ENCODE measurements at places on chromosomes 16 and 17. TPM values are rescaled to one million over a fixed set of nuclear protein-coding genes. Genes with fewer than 3 reads are reported as not detected.

DNA sequence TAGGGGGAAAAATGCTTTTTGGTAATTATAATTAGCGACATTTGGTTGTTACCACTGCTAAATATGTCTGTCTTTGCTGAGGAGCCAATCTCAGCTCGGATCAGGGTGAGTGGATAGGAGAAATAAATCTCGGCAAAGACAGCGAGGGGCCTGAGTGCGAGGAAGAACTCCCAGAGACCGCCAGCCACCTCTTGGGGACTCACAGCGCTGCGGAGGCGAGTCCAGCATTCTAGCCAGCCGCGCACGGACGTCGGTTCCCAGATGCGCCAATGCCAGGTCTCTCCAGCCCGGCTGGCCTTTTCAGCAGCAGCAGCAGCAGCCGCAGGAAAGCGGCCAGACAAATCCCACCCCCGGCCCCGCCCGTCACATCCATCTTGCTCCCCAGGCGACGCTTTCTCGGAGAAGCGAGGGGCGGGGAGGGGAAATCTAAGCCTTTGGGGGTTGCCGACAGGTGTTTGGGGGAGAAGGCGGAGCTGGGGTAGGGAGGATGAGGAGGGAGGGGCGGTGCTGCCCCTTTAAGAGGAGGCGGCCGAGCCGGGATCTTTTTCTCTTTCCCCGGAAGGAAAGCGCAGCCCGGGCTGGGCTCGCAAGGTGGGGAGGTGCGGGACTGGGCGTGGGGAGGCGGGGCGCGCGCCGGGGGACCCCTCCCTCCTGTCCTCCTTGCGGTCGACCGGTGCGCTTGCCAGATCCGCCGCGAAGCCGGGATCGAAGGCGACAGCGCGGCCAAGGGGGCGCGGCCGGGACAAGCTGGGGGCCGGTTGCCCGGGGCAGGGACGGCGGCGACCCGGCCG, at the start of gene ITGA3:
Gene ITGA3, plus strand, starts transcription at position 685 of the 791 bp plus-strand sequence. CDS start 330 bp downstream, outside the sequence.
- H3K4me3 ChIP-seq: peak within 1 kb of the TSS; percentile 96
- peak; percentile 92 for DNase-seq
- H3K4me1 ChIP-seq: peaks cover 42% of the 10 kb centered on the region
- H3K27ac ChIP-seq: peak within 1 kb of the TSS; percentile 89
- peaks cover 3% of the 10 kb centered on the region for H3K27me3 ChIP-seq

GRCh38 chr17:29237476-29238132, 9.1 kb upstream of the CRYBA1 start:
- peaks cover 10% of the 10 kb centered on the region for H3K4me1 ChIP-seq
- H3K27ac ChIP-seq: no peak overlapping the region
- peaks cover 6% of the 10 kb centered on the region for H3K27me3 ChIP-seq

DNA sequence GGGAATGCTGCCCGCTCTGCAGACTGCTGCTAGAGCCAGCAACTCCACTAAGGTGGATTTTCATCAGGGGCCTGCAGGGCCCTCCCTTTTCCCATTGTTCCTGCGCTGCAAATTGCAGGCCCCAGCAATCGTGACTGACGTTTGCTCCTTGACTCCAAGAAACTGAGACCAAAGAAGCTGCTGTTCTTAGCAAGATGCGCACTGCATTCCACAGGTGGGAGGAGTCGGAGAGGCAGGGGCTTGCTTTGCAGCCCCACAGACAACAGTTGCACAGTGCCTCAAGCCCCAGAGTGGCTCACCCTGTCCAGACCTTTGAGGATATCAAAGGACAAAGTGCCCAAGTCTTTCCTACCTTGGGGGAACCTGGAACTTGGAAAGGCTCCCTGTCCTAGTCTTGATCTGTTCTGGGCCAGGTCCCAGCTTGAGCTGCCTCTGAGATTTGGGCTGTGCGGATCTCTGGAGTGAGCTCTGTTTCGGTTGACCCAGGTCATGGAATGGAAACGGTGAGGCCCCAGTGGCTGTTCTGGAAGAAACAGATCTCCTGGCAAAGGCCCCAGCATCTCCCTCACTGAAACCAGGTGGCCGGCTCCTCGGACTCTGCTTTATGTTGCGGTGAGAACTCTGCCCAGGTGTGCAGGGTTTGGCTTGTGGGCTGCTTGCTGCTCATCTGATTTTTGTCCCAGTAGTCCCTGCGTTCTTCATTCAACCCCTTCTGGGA, 24.9 kb downstream of the PLCD3 start:
- H3K4me3 ChIP-seq: no peak overlapping the region
- no peak for DNase-seq
- H3K36me3 ChIP-seq: peaks cover 40% of the 10 kb centered on the region

DNA sequence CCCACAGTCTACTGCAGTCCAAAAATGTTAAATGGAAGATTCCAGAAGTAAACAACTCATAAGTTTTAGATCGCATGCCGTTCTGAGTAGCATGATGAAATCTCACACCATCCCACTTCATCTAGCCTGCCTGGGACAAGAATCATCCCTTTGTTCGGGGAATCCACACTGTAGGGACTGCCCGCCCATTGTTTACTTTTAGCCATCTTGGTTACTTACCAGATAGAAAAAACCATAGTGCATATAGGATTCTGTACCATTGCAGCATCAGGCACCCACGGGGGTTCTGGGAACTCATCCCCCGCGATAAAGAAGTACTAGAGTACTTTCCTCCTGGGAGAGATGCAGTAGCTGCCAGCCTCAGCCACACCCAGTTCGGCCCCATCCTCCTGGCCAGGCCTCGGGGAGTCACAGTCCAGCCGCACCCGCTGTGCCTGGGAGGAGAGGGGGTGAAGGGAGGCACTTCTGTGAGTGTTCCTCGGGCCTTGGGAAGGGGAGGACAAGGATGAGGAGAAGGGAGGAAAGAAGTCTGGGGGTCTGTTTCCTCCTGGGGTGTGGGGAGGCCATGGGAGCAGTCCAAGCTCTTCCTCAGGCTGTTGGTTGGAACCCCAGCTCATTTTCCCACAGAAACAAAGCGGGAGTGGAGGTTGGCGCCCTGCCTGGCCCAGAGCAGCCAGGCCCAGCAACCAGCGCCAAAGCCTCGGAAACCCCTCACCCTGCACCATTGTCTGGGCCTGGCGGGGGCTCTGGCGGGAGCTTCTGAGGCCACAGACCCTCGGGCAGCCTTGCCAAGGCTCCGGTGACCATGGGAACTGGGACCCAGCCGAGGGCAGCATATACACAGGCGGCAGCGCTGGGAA, 8.9 kb downstream of the TRIM47 start:
- H3K27ac ChIP-seq: no peak overlapping the region
- H3K36me3 ChIP-seq: no peaks in the 10 kb centered on the region
- peaks cover 28% of the 10 kb centered on the region for H3K4me1 ChIP-seq
- no peak for DNase-seq

GRCh38 chr16:85181739-85182129, 69.5 kb upstream of the CIBAR2 start:
- H3K4me3 ChIP-seq: no peak overlapping the region
- H3K27me3 ChIP-seq: no peaks in the 10 kb centered on the region
- H3K36me3 ChIP-seq: peaks cover 4% of the 10 kb centered on the region
- no peak overlapping the region for H3K27ac ChIP-seq

GRCh38 chr16:70161350-70161749, 12.2 kb upstream of the CLEC18C start:
- no peak overlapping the region for H3K4me3 ChIP-seq
- peaks cover 6% of the 10 kb centered on the region for H3K4me1 ChIP-seq
- H3K36me3 ChIP-seq: peaks cover 15% of the 10 kb centered on the region

DNA sequence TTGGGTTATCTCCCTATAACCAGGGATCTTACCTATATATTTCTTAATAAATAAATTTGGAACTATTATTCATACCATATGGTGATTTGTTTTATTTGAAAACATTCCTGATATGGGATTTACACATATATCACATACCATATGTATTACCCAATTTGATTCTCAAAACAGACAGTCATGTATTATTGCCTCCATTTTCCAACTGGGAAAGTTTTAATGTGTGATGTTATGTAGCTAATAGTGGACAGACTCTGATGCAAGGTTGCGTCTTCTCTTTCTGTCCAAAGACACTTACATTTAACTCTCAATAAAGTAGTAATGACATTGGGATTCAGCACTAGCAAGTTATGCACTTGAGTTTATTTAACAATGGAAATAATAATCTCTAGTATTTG, 1.1 kb downstream of the KRTAP9-9 start:
- no peak for DNase-seq

GRCh38 chr17:69913616-69914015, 161.4 kb upstream of the KCNJ16 start:
- no peak overlapping the region for H3K27ac ChIP-seq
- no peaks in the 10 kb centered on the region for H3K4me1 ChIP-seq
- DNase-seq: no peak
- H3K4me3 ChIP-seq: no peak overlapping the region
- no peaks in the 10 kb centered on the region for H3K36me3 ChIP-seq

- H3K27ac ChIP-seq: no peak overlapping the region
These were observed 48.8 kb upstream of the SIAH1 start for GRCh38 chr16:48433850-48434530.

- no peak overlapping the region for H3K4me3 ChIP-seq
- H3K4me1 ChIP-seq: peaks cover 35% of the 10 kb centered on the region
- no peaks in the 10 kb centered on the region for H3K27me3 ChIP-seq
- peaks cover 29% of the 10 kb centered on the region for H3K36me3 ChIP-seq
- DNase-seq: peak; percentile 95
These were observed 13.8 kb downstream of the RIPOR1 start for GRCh38 chr16:67542464-67542863.

DNA sequence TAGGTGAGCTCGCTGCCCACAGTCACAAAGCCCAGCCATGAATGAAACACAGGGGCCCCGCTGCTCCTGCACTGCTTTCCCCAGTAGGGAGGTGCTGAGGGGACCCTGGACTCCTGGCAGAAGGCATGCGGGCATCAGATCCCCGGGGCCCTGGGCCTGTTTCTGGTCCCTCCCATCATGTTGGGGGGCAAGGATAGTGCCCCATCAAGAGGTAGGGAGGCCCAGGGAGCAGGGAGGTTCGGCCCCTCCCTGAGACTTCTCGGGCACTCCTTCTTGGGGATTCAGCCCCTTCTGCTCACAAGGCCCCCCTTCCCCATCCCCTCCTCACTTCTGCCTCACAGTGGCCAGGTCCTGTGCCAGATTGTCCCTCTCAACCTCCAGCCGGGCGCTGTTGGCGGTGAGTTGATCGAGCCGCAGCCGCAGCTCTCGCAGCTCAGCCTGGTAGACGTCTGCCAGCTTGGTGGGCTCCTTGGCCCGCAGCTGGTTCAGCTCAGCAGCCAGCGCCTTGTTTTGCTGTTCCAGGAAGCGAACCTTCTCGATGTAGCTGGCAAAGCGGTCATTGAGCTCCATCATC, 515 bp downstream of the GFAP start:
- H3K27me3 ChIP-seq: peaks cover 36% of the 10 kb centered on the region
- no peak for DNase-seq
- no peak overlapping the region for H3K4me3 ChIP-seq
- H3K36me3 ChIP-seq: no peaks in the 10 kb centered on the region

Gene CLEC18C
- total RNA-seq: not detected

Gene EPN3
- not detected for total RNA-seq

Gene CEP131
- 15.6 TPM for total RNA-seq

Gene SKAP1
- total RNA-seq: 59.3 TPM

Gene C17orf78
- total RNA-seq: not detected

Gene ZDHHC1
- 0.85 TPM for total RNA-seq

Gene TMEM88
- 6.1 TPM for total RNA-seq

Gene TRPV3
- 0.31 TPM for total RNA-seq

Gene RAMP2
- not detected for total RNA-seq

Gene RPAIN
- total RNA-seq: 64.7 TPM

Gene UMOD
- not detected for total RNA-seq

Gene GCGR
- total RNA-seq: not detected

Gene ZPBP2
- not detected for total RNA-seq

Gene DBNDD1
- not detected for total RNA-seq

Gene SOX15
- 0.43 TPM for total RNA-seq

Gene PSMC3IP
- total RNA-seq: 31.1 TPM

Gene HSD17B2
- total RNA-seq: not detected

Data from activated CD4-positive, alpha-beta T cell treated with anti-CD3 and anti-CD28 coated beads, Interleukin-2, amount 10 ng/mL, durations not matched to agents 24 days and 14 days (primary cell).